ENCODE measurements at places on chromosomes 2 and 18. TPM values are rescaled to one million over a fixed set of nuclear protein-coding genes. Genes with fewer than 3 reads are reported as not detected.

GRCh38 chr2:25312958-25313710, 28.6 kb downstream of the DNMT3A start:
- DNase-seq: no peak

DNA sequence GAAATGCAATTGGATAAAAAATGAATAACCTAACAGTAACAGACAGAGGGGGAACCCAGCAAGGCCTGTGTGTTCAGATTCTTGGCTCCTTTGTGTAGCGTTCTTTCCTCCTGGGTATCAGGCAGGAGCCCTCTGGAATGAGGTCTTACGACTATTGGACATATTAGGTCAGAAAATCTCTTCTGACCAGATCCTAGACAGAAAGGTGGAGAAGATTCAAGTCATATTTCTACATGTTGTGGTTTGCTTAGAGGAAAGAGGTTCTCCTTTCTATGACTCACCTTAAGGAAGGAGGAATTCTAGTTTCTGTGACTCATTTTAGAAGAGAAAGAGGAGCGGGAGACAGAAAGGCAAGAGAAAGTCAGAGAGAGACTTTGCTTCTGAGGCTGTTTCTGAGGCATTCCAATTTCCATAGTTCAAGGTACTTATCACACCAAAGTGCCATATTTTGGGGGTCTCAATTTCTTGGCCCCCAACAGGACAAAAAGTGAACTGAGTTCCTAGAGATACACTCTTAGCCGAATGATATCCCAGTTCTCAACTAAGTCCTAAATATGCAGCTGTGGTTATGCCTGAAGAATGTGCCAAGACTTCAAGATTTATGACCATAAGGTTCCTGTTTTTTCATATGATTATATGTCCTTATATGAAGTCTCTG, 618.6 kb downstream of the ZEB2 start:
- no peak for DNase-seq

NPPC gene
- not detected for total RNA-seq

SERPINB10 gene
- total RNA-seq: 0.15 TPM

DSG4 gene
- total RNA-seq: 4.5 TPM

GRCh38 chr2:38907242-38907641, 17.6 kb downstream of the ARHGEF33 start:
- no peak for DNase-seq

NEU2 gene
- total RNA-seq: 3.8 TPM

GRCh38 chr2:147177071-147177857, 667.6 kb upstream of the ACVR2A start:
- DNase-seq: no peak
